ENCODE measurements at places on chromosomes 2 and 18. TPM values are rescaled to one million over a fixed set of nuclear protein-coding genes. Genes with fewer than 3 reads are reported as not detected.

Gene MOGAT1
- 0.47 TPM for total RNA-seq

Gene TMEM247
- total RNA-seq = not detected

Gene CFC1
- total RNA-seq = 0.76 TPM

Gene WNT10A
- 0.52 TPM for total RNA-seq

Gene PROKR1
- 0.12 TPM for total RNA-seq
